ENCODE measurements at places on chromosomes 7 and 10.
A peak's percentile ranks its signal among the peaks of the same experiment; 100 is the strongest.

- peak; percentile 87 for DNase-seq
Measured at GRCh38 chr7:25849500-25850184, 302.4 kb upstream of the NFE2L3 start.

DNA sequence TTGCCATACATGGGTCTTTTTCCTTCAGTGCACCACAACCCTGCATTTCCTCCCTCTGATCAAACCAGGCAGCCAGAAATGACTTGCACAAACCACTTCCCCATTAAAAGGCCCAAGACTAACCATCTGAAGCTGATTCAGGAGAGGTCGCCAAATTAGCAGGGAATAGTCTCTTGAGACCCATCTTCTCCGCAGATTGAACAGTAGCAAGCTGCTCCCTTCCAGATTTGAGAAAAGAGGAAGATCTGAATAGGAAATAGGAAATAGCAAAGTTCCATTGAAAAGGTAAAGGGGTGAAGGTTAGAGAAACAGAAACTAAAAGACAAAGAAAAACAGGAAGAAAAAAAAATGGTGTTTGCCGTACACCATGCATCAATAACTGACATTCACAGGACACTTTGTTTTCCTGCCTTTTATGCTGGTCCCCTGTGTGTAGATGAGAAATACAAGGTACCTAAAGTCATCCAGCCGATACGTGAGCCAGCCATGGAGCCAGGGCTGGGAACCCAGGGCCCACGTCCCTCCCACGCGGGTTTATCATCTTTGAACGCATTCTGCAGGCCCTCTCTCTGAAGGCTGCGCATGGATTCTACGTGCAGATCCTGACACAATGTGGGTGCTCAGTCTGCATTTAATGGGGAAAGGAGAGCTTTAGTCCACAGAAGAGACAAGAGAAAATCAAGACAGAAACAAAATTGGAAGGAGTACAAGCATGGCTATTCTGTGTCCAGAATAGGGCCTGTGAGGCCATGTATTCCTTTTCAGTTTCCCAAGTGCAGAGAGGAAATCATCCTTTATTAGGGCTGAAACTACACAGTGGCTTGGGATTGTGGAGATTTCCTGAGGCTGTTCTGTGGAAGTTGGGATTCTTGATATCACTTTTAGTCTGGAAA, 268.4 kb upstream of the NPVF start:
- DNase-seq, result no peak

DNA sequence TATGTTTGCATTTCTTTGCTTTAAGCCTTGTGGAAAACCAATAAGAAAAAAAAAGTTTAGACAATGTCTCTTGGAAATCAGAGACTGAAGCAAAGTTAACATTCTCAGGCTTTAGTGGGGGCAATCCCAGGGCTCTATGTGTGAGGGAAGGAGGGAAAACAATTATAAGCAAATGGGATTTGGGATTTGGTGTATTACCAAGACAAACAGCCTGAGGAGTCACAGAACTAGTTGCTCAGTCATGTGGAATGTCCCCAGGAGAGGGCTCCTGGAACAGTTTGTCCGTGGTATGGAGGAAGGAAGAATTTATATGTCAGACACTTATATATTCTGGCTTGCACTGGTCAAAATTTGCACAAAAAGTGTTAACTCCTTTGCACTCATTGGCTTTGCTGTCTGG, 562.9 kb upstream of the TPK1 start:
- DNase-seq, result no peak

- peak; percentile 41 for DNase-seq
Measured at GRCh38 chr10:69222157-69223027, 2.3 kb downstream of the HKDC1 start.

All from astrocyte of the cerebellum (primary cell).